Stimulated activated CD4-positive, alpha-beta T cell treated with anti-CD3 and anti-CD28 coated beads, TNF-alpha, amount 100 ng/mL, for 24 hours (primary cell): ENCODE measurements at places on chromosomes 7 and 10.

DNA sequence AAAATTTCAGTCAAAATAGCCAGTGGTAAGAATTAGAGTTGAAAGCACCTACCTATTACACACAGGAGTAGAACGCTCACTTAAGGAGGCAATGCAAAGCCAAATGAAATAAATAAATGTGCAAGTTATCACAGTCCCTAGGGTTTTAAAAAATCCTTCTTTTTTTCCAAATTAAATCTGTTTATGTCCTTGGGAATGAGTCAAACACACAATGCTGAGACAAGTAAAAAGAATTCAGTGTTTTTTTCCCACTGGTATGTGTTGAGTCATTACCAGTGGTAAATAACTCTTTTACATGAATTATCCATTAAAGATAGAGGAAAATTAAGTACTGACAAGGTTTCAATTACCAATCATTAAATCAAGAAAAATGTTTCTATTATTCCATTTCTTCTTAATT lies 438.6 kb downstream of the TNS3 start:
- DNase-seq = no peak

GRCh38 chr7:468681-469562 lies 50.7 kb downstream of the PDGFA start:
- DNase-seq = no peak

- DNase-seq = no peak
Measured at GRCh38 chr7:102326157-102326889, 29.9 kb downstream of the SPDYE6 start.

DNA sequence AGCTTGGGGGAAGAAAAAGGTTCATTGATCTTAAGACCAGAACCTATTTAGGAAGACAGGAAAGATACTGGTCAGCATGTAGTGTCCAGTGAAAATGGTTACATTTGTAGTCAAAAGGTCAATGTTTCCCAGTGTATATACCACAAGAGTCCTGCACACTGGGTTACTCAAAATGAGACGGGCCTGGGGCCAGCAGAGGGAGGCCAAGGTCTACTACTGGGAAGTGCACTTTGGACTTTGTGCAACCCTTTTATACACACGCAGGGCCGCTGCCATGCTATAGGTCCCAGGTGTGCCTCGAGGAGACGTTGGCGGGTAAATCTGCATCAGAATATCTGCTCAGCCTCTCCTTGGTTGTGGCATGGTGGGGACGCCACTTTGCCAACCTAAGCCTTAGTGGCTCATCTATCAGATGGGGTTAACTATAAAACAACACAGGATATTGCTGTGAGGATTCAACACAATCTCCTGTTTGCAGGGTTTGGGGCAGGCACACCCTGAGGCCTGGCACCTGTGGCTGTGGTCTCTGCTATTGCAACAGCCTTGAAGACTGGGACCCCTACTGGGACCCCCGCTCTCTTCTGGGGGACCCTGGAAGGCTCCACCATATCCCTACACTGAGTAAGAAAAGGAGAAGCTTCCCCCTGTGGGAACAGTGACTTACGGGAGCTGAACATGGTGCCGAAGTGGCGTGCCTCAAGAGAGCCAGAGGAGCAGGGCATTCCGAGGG lies 19.7 kb downstream of the CLRN3 start:
- DNase-seq = no peak

GRCh38 chr7:27868131-27868550 lies 128.2 kb downstream of the TAX1BP1 start:
- DNase-seq = no peak

DNA sequence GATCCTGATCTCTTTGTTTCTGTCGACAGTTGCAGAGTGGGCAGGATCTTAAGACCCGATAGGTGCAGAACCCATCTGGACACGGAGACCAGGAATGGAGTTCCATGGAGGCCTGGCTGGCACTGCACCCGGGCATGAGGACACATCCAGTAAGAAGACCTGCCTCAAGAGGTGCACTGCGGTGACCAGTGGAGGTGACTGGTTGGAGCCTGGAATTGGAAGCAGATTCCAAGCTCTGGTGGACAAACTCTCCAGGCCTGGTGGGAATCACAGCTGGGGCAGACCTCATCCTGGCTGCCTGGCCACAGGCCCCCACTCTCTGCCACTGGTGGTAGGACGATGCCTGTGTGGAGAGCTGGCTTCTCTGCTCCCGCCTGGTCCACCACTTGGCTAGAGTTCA lies 31.0 kb downstream of the ZNF775 start:
- no peak for DNase-seq

- DNase-seq = no peak
Measured at GRCh38 chr7:132865366-132866143, 216.3 kb downstream of the CHCHD3 start.

DNA sequence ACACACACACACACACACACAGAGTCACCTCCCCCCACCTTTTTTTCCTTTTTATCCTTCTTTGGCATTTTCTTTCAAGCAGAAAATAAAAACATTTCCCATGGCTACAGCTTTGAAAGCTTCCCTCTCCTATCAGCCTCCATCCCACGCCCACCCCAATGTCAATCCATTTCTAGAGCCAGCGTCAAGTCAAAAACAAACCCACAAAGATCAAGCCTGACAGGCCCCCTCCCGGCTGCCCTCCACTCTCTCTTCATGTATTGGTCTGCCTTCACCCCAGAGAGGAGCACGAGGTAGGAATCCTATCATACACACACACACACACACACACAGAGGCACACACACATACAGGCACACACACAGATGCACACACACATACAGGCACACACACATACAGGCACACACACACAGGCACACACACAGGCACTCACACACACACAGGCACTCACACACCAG lies 8.0 kb upstream of the TNRC18 start:
- no peak for DNase-seq

DNA sequence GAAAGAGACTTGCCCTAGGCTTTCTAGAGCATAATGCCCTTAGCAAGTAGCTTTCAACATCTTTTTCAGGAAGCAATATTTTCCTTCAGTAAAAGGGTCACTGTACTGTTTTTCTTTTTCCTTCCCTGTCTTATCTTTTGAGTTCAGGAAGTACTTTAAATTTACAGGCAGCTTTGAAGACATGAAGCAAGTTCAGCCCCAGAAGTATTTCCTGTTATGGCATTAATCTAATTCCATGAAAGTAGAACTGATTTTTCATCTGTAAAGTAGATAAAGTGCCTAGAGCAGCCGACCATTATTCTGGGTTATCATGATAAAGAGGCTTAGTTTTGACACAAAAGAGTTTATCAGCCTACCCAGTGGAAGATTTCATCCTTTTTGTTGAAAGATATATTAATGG lies 288.2 kb downstream of the ADK start:
- DNase-seq = no peak

- DNase-seq = no peak
Measured at GRCh38 chr7:98483276-98483963, 82.5 kb upstream of the BAIAP2L1 start.

DNA sequence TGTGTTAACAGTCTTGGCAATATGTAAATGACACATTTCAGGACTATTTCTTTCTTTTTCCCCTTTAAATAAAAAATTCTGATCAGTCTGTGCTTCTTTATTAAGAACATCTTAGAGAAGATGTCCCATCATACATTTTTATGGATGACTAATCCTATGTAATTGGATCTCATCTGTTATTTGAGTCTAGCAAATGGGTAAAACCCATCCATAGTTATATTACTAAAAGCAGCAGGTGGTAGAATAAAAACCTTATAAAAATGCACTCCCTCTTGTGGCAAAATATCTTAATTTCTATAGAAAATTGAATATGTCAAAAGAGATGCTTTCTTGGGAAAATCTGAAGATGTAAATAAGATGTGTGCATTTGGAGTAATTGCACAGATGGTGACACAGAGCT lies 35.3 kb downstream of the TRRAP start:
- no peak for DNase-seq

DNA sequence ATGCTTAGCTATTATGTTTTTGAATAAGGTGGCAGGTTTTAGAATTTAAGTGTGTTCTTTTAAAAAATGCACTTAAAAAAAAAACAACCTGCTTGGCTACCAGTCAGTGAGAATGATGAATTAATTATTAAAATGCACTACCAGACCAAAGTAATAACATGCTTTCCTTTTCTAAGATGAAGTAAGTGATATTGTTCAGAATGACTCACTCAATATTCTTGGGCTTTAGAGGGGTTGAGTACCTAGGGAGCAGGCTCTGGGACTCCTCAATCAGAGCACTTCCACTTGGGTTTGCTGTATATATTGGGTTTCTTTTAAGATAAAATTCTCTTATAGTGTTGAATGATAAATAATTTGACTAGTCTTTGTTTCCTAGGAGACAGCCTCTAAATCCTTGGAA lies 8.6 kb downstream of the STAM start:
- no peak for DNase-seq

- DNase-seq = no peak
Measured at GRCh38 chr7:64628192-64628591, 37.7 kb upstream of the ZNF107 start.
